NCI-H1694 treated with DMSO at 0.1 percent for 48 hours (cell line): ENCODE measurements at places on chromosomes 1 and 21.

DNA sequence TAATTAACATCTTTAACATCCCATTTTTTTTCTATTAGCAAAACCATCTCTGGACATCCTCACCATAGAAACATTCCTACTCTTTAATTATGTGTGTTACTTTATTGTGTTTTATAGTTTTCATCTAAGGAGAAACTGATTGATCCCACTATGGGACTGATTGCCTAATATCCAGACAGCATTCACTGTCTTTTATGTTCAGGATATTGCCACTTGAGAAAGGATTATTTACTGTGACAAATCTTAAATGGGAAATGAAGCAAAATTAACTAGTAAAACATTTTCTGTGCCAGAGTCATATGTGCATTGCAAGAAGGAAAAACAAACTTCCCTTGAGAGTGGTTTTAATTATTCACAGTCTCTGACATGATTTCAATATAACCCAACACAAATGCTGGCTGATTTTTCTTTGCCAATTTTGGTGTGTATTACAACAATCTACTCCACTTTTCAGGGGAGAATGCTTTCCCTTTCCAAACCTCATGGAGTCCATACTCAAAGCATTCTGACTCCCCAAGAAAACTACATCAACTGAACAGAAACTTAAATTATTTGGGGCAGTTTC lies 15.8 kb upstream of the RGS13 start:
- no peak for DNase-seq

GRCh38 chr1:90074566-90074965 lies 79.7 kb downstream of the ZNF326 start:
- DNase-seq = no peak

DNA sequence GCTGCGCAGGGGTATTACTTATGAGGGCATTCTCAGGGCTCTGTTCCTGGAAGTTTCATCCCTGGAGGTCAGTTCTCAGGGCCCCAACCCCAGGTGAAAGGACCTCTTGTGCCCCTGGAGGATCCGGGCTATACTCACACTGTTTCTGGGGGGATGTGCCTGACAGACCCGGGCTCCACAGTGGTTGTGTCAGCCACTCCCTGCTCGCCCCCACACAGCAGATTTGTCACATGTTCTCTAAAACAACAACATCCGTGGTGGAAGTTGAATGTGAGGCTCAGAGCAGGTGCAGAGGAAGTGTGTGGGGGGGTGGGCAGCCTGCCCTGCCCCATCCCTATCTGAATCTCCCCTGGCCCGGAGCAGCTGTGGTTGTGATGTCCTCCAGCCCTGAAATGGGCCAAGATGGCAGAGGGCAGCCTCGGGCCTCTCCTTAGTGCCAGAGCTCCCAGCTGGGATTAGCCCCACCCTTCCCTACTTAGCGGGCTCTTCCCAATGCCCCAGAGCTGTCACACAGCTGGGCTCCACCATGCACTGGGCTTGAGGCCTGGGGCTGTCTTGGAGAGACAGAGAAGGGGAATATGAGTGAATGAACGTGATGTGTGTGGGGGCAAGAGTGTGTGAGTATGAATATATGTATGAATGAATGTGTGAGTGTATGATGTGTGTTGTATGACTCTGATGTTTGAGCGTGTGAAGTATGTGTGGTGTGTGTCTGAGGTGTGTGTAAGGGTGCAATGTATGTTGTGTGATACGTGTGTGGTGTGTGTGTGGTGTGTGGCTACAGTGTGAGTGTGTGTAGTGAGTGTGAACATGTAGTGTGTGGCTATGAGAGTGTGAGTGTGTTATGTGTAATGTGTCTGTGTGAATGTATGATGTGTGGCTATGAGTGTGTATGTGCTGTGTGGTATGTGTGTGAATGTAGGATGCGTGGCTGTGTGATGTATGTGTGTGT lies 1.5 kb upstream of the FCMR start:
- no peak for DNase-seq

- DNase-seq = peak; percentile 68
Observed at GRCh38 chr1:173451981-173452380, 25.2 kb upstream of the PRDX6 start.

DNA sequence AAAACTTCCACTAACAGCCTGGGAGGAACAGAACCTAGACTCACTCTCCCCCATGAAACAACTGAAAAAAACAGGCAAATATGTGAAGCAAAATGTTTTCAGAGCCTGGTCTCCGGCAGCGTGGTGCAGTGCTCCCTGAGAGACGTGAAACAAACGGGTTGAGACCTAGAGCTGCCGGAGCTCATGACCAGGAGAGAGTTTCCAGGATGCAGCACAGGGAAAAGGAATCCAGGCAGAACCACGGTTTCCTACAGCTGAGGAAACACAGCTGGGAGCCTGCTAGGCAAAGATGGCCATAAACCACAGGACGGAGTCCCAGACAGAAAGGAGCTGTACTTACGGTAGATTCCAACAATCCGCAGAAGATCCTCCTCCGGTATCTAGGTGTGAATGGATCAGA lies 20.2 kb upstream of the SLC19A1 start:
- no peak for DNase-seq

DNA sequence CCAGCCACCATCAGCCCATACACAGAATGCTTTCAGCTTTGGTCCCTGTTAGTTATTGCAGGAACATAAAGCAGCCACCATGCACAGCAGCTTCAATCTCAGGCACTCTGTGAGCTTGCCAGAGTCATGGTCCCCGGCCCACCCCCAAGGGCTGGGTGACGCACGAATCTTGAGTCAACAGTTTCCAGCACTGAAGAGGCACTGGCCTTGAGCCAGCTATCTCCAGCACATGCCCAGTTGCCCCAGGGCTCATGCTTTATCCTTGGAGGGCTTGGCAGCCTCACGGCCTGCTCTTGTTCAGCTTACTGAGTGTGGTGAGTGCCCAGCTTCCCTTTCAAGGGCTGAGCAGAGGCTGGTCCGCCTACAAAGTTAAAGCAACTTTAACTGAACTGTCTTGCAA lies 200.7 kb upstream of the RAB4A start:
- DNase-seq = peak; percentile 13

DNA sequence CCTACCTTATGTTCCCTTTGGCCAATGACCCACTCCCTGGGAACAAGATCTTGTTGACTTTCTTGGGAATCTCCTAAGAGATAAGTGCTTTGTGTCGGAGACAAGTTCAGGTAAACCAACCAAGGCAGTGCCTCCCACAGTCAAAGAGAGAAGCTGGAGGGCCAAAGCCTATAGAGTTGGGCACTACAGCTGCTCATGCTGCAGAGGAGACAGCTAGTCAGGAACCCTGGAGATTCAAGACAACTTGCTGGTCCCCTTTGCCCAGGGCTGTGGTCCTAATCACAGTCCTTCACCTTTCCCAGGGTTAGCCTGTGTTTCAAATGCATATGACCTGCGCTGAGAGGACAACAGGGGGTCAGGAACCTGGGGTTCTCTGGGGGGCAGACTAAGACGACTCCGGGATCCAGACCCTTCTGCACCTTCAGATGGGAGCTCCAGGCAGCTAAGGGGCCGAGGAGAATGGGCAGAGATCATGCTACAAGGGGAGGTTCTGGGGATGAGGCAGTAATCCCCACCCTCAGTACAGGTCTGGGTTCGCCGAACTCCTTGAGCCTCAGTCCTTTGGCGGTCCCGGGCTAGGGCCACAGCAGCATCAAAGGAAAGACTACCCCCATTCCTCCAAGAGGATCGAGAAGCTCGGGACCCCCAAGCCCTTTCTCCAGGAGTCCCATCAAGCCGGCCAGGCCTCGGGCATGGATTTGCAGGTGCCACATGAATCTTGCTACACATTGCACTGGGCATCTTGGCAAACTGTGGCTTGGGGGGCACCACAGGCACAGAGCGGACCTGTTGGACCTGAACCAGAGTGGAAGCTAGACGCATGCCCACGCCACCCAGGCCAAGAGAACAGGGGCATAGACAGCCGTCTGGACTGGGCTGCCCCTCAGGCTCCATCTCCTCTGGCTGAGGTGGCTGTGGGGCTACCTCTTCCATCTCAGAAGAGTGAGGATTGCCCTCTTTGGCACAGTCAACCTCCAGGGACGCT lies 2.0 kb upstream of the USF1 start:
- no peak for DNase-seq

DNA sequence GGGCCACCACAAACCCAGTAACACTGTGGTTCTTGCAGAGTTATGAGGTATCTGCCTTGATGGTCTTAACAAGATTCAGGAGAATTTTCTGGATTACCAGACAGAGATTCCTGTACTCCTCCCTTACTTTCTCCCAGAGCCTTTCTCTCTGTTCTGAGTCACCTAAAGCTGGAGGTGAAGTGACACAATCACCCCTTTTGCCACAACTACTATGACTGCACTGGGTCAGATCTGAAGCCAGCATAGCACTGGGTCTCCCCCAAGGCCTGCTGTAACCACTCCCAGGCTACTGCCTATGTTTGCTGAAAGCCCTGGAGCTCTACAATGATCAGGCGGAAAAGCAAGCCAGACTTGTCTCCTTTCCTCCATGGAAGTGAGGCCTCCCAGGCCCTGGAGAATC lies 156.7 kb upstream of the NEGR1 start:
- no peak for DNase-seq

DNA sequence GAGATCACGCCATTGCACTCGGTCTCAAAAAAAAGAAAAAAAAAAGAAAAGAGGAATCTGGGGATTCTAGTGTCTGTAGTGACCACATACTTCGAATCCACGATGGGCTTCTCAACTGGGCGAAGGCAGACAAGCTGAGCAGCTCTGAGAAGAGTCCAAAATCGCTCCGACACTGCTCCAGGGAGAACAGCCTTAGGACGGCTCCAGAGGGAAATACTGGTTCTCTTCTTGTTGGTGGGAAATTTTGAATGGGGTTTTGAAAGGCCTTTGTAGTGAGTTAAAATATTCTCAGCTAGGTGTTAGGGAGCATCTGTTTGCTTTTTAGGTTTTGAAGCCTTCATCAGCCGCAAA lies 18.3 kb upstream of the HJV start:
- DNase-seq = no peak

GRCh38 chr1:216902669-216903381 lies 179.6 kb upstream of the ESRRG start:
- no peak for DNase-seq

GRCh38 chr1:51236531-51237350 lies 668 bp downstream of the RNF11 start:
- DNase-seq = peak; percentile 30

DNA sequence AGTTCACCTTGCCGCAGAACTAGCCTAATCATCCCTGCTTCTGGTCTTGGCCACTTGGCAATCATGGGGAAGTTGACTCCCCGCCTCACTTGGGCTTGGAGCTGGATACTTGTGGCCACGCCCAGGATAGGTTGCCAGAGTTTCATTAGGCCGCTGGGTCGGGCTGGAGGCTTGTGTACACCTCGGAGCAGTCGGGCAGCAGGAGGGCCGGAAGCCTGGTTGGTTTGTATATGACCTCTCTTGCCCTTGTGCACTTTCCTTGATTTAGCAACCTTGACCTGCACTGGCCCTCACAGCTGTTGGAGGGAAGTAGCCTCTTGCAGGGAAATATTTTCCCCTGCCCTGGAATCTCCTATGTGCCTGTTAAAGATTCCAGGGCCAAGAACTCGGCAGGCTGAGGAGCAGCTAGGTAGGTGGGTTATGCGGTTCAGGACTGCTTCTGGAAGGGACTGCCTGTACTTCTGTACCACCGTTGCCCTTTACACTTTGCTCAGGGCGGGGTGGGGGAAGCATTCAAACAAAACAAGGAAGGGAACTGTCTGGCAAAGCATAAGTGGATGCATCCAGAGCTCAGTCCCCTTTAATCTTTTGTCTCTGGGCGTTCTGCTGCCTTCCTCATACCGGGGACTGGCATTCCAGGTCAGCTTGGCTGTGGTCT lies 83.5 kb downstream of the UCK2 start:
- no peak for DNase-seq

- DNase-seq = no peak
Observed at GRCh38 chr1:228259951-228260350, 52.1 kb downstream of the OBSCN start.

DNA sequence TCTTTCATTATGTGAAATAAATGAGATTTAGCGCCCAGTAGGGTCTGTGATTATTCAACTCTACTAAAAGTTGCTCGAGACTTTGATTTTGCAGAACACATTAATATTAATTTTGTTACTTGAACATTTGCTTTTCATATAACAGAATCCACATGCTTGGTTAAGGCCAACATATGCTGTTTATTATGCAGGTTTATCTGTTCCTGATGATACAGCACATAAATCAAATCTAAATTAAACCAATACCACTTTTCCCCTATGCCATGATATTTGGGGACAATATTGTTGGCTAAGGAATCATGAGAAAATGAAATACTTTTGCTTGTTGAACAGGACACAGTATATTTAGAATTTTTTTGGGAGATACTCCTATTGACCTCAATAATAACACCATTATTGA lies 291.1 kb downstream of the USP25 start:
- DNase-seq = no peak

GRCh38 chr1:243944429-243945160 lies 94.6 kb upstream of the AKT3 start:
- DNase-seq = peak; percentile 100

DNA sequence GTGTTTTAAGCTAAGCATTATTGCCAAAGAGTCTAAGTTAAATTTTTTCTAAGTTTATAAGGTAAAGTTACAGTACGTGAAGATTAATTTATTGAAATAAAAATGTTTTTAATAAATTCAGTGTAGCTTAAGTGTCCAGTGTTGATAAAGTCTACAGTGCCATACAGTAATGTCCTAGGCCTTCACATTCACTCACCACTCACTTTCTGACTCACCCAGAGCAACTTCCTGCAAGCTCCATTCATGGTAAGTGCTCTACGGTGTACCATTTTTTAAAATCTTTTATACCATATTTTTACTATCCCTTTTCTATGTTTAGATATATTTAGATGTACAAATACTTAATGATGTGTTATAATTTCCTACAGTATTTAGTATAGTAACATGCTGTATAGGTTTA lies 173.2 kb downstream of the CACNA1E start:
- no peak for DNase-seq

DNA sequence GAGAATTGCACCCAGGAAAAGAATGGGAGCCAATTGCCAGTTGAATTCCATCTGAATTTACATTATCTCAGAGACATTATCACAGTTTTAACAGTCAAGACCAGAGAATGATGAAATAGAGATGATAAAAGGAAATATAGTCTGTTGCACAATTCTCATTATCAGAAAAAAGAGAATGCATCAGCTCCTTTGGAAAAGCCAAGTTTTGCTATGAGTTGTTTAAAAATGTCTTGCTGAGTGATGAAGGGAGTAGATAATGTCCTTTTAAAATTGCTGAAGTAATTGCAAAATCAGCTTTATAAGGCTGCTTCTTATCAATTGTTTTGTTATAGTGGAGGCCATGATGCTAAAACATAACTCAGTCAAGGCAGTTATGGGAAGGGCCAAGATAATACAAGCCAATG lies 37.9 kb upstream of the EEIG2 start:
- DNase-seq = no peak

DNA sequence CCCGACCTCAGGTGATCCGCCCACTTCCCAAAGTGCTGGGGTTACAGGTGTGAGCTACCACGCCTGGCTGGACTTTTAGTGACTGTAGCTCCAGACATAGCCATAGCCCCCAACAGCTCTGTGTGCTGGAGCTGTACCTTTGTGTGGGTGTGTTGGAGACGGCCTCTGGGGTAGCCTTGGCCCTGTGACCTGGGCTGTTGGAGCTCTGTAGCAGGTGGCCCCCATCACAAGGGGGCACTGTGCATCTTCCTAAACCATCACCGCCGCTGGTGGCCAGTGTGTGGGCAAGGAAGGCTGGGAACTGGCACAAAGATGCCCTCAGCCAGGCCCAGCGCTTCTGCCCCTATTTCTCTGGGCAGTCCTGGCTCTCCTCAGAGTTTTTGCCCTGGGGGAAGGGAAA lies 38.4 kb upstream of the FOXO6 start:
- peak; percentile 39 for DNase-seq
